Mesendoderm (in vitro differentiated cells): ENCODE measurements at places on chromosomes 11 and 22.

DNA sequence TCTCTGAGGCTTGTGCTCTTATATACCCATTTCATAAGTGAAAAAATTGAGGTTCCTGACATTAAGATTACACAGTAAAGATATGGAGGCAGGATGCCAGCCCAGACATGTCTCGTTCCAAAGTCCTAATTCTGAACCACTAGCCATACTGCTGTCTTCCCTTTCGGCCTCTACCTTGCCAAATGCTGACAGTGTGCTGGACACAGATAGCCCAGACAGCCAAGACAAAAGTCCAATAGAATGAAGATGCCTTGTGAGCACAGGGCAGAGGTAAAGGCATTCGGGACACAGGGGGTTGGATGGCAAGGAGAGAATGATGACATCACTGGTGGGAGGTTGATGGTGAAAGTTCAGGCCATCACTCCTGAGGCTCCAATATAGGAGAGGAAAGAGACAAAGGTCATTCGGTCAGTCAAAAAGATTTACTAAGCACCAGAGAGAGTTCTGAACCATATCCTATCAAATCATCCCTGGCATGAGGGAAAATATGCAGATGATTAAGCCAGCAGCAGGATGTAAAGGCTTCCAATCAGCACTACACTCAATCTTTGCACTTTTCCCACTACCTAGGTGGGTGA, 174.0 kb upstream of the MTMR2 start:
- no peak for DNase-seq

DNA sequence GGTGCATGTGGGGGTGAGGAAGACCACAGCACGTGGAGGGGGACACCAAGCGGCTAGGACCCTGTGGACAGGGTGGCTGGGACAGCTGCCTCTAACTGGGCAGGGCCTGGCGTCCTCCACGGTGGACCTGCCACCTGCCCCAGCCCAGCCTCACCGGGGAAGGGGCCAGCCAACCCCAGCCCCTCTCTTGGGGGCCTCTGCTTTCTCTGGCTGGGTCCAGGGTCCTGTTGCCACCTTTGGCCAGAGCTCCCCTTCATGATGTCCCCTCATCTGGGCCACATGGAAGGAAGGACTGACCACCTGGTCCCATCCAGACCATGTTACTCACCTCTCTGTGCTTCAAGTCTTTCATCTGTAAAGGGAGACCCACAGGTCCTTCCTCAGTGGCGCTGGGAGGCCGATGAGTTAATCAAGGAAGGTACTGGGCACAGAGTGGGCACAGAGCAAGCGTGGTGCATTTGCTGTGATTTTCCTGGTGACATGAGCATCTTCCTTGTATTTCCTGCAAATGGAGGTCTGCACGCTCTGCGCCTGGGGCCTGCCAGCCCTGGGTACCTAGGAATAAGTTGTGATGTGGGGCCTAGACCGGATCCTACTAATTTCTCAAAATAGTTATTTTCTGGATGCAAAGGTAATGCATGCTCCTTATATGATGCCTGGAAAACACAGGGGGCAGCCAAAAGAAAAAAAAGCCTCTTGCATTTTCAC, 538.4 kb downstream of the TBC1D22A start:
- DNase-seq = no peak

GRCh38 chr11:105953886-105954285, 68.2 kb downstream of the MSANTD4 start:
- no peak for DNase-seq

DNA sequence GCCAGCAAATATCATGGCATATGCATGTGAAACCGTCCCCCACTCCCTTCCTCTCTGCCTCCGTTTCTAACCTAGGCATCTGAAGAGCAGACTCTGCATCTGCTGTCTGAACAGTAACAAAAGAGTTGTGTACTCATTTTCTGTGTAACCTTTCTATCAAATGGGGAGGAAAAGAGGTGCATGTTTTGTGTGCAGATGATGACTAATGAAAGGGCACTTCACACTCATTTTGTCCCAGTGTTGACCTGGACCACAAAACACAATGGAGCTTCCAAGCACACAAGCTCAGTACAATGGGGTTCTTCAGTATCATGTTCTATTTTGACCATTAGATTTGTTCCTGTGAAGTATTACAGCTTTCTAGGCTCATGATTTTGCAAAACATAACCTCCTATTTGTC, 13.0 kb downstream of the JHY start:
- DNase-seq = no peak

DNA sequence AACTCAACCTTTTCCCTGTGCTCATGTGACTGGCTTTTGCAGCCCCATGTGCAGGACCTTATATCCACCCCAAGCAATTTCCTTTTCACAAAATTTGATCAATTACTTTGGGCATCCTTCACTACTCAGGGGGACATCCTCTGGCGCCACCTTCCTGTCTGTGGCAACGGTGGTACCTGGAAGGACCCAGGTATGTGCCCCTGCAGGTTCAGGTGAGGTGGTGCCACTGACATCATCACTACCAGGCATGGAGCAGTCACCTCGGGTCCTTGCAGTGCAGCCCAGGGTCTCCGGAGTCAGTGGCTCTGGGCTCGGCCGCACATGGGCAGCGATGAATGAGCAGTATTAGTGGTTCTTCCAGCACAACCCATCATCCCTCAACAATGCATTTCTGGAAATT, 37.7 kb upstream of the B3GAT1 start:
- peak; percentile 64 for DNase-seq

DNA sequence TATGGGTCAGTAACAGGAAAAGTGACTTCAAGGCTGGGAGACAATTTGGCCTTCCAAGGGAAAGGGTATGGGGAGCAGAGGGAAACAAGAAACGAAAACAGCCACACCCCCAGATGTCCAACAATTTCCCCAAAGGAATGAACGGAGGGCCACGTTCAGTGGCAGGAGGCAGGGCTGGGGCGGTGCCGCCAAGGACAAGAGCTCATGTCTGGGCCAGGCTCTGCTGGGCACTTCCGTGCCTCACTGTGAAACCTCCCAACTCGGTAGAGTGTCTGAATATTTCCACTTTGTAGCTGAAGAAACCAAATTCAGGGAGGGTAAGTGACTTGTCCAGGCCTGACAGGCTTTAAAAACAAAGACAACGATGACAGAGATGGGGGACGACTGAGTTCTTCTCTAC, 11.9 kb downstream of the IFT27 start:
- DNase-seq = no peak

- DNase-seq = peak; percentile 49
These were observed 21.3 kb downstream of the TNKS1BP1 start for GRCh38 chr11:57303280-57303989.

DNA sequence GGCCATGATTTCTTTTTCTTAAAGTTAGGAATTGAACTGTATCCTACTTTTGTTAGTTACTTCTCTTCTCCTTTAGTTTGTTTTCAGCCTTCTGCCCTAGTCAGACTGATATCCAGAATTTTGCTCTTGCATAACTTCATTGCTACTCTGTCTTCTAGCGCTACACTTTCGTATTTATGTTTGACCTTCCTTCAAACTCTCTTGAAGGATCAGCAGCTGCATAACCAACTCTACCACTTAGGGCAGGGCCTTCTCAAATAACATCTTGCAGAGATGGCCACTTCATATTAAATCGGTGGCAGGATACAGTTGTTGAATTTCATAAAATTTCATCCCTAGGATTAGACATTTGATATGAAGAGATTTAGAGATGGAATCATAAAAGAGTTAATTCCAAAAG, 43.9 kb downstream of the KDM2A start:
- no peak for DNase-seq

GRCh38 chr11:10878408-10879214, 20.8 kb upstream of the ZBED5 start:
- DNase-seq = peak; percentile 90

DNA sequence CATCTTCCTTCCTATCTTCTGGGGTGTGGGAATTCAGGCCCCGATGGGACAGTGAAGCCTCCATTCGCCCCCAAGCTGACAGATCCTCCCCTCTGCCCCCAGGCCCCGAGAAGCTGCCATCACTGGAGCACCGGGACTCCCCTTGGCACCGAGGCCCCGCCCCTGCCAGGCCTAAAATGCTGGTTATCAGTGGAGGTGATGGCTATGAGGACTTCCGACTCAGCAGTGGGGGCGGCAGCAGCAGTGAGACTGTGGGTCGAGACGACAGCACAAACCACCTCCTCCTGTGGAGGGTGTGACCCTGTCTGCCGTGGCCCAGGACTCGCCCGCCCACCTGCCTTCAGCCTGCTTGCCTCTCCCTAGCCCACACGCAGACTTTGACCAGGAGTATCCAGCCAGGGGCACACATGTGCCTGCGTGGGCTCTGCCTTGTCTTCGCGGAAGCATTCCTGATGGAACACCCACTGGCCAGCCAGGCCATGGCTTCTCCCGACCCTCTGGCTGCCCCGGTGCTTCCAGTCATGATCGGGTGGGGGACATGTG, 8.6 kb upstream of the RELT start:
- DNase-seq = no peak

DNA sequence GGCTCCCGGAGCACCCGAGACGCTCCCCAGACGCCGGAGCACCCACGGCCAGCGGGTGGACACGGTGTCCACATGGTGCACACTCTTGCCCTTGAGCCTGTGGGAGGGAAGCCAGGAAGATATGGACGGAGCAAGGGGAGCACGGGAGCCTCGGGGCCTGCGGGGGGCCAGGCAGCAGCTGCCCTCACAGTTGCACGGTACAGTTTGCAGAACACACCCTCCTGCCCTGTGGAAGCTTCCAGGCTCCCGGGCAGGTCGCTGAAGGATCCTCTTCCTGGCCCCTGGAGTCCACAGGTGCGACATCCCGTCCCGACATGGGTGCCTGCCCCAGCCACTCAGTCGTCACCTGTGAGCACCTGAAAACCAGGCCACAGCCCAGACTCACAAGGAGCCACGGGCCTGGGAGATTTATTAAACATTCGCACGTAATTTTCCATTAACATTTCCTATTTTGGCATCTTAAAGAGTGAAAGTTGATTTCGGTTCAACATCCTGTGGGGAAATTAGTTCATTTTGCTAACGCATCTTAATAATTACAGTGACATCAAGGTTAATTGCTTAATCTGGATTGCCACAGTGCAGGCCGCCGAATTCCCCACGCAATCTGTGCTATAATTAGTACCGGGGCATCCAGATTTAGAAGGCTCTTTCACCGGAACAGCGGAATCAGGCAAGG, 253.3 kb downstream of the BRD1 start:
- no peak for DNase-seq

- DNase-seq = no peak
These were observed 3.2 kb upstream of the MRPL23 start for GRCh38 chr11:1943977-1944376.

DNA sequence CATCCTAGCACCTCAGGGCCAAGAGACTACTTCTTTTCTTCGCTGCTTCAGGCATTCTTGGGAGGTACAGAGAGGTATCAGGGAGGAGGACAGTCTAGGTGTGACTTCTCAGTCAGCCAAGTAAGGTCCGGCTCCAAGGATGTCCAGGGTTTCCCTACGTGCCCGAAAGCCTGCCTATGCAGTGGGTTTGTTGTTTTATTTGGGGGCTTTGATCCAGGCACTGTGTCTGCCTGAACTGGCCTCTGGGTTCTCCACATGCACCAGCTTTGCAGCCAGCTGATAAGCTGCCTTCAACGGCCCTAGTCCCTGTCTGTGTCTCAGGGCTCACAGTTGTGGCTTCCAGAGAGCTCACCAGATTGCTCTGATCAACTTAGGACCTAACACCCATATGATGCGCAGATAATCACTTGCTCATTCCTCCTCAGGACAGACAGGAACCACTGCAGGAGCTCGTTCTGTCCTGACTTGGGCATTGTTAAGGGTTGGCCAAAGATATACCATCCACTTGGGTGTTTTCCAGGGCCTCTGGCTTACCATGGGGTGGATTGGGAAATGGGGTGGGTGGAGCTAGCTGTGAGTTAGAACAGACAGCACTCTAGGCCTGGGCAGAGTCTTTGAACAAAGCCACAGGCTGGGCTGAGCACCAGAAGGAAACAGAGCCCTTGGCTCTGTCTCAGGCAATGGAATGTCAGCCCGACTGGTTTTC, 45.5 kb upstream of the CRYBB3 start:
- DNase-seq = peak; percentile 55

DNA sequence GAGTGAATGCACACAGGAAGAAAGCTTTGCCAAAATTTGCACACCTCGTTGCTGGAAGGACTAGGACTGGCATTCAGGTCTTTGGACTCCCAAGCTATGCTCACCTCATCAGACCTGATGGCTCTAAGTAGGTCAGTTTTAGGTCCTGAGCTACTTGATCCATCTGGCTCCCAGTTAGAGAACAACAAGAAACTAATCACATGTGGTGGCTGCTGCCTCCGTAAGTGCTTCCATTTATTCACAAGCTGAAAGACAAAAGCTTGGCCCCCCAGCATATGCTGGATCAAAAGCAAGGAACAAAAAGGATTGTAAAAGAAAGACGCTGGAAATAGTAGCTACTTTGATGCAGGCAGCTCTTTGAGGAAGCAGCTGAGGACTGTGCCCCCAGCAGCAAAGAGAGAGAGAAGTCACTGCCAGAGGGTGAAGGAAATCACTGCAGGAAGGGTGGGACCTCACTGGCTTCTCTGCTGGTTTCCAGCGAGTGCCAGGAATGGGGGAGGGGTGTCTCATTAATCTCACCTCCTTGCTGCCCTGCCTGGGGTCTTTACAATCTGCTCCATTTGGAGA, 268.9 kb downstream of the KIRREL3 start:
- DNase-seq = no peak

GRCh38 chr22:32564170-32565001, 89.8 kb downstream of the FBXO7 start:
- DNase-seq = no peak

- no peak for DNase-seq
These were observed 417.8 kb upstream of the CADM1 start for GRCh38 chr11:115921986-115922385.

GRCh38 chr11:112004389-112004788, 20.8 kb upstream of the DLAT start:
- peak; percentile 63 for DNase-seq

- DNase-seq = no peak
These were observed 17.6 kb upstream of the FADD start for GRCh38 chr11:70185348-70186055.

DNA sequence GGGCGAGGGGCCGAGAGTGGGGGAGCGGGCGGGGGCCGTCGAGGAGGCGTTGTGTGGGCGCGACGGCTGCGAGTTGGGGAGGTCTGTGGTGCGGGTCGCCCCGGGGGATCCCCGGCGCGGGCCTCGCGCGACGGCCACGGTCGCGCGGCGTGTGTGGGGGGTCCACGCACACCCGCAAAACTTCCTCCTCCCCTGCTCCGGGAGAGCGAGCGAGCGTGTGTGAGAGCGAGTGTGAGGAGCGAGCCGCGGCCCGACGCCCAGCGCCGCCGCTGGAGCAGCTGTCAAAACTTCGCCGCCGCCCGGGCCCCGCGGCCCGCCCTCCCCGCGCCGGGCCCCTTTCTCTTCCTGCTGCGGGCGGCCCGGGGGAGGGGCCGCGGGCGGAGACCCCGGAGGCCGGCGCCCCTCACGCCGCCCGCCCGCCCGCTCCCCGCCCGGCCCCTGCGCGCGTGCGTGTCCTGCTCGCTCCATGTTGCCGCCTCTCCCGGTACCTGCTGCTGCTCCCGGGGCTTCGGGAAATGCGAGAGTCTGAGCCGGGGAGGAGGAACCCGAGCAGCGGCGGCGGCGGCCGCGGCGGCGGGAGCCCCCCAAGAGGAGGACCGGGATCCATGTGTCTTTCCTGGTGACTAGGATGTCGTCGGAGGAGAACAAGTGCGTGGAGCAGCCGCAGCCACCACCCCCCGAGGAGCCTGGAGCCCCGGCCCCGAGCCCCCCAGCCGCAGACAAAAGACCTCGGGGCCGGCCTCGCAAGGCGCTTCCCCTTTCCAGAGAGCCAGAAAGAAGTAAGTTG, 9.0 kb upstream of the CCT8L2 start:
- DNase-seq = no peak
